Testis (tissue), 5 donors: ENCODE measurements at places on chromosomes 7 and 10.
A peak's percentile ranks its signal among the peaks of the same experiment; 100 is the strongest.

GRCh38 chr7:17369691-17370426, 71.4 kb downstream of the AHR start:
- peak; percentile 23 for DNase-seq

DNA sequence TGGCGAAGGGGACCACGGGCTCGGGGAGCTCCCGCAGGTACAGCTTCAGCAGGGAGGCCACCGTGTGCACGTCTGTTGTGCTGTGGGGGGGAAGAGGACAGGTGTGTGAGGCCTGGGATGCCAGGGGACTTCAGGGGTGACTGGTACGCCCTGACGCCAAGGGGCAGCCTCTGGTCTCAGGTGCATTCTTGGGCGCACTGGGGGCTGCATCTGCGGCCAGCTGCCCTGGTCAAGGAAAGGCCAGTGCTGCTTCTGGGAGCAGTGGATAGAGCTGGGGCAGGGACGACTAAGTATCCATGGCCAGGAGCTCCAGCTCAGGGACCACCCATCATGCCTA, 148.5 kb downstream of the MAPK8 start:
- no peak for DNase-seq

- no peak for DNase-seq
Observed at GRCh38 chr10:120980279-120981255, 129.4 kb downstream of the WDR11 start.

- DNase-seq, result no peak
Observed at GRCh38 chr10:33524966-33525365, 190.5 kb upstream of the NRP1 start.
